Hepatocyte (in vitro differentiated cells): ENCODE measurements at places on chromosomes 6 and 20. TPM values are rescaled to one million over a fixed set of nuclear protein-coding genes. Genes with fewer than 3 reads are reported as not detected.

The FAM83C gene
- polyA plus RNA-seq, result 0.10 TPM in 1 of 2 replicates, not detected in the other

The KHDC1 gene
- polyA plus RNA-seq, result 5.5 and 7.3 TPM in 2 replicates

DNA sequence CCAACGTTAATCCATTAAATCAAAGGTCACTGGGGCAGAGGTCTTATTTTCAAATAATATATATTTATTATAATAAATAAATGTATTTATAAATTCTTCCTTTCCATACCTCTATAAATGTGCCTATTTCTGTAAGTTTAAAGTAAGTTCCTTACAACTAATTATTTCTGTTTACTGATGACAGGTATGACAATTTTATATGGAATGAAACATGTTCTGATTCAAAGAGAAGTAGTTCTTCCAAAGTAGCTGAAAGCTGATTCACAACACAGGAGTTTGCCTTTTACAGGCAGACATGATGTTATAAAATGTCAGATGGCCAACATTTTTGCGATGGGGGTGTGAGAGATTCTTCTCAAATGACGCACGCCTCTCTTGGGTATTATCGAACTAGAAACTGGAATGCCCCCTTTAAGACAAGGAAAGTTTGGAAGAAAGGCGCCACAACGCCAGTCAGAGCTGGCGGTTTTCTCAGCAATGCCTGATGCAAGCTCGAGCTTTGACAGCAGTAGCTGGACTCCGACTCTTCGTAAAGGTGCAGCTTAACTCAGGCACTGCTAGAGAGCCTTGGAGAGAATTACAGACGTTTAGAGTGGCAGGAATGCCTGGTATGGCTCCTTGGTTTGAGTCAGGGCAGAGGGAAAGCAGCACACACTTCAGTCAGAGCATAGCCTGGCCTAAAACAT lies 92.1 kb downstream of the FOXC1 start:
- DNase-seq, result peak; percentile 15

GRCh38 chr6:138690975-138691594 lies 82.5 kb upstream of the CCDC28A start:
- DNase-seq, result no peak

- no peak for DNase-seq
Observed at GRCh38 chr20:51864967-51865366, 62.6 kb upstream of the SALL4 start.
